Stimulated activated CD4-positive, alpha-beta T cell treated with anti-CD3 and anti-CD28 coated beads, Interleukin-2, amount 100 ng/mL, for 48 hours (primary cell): ENCODE measurements at places on chromosomes 3 and 15.
A peak's percentile ranks its signal among the peaks of the same experiment; 100 is the strongest.

- DNase-seq = no peak
Measured at GRCh38 chr15:65912235-65912634, 42.9 kb downstream of the RAB11A start.

- no peak for DNase-seq
Measured at GRCh38 chr3:35422836-35423601, 216.3 kb upstream of the ARPP21 start.

DNA sequence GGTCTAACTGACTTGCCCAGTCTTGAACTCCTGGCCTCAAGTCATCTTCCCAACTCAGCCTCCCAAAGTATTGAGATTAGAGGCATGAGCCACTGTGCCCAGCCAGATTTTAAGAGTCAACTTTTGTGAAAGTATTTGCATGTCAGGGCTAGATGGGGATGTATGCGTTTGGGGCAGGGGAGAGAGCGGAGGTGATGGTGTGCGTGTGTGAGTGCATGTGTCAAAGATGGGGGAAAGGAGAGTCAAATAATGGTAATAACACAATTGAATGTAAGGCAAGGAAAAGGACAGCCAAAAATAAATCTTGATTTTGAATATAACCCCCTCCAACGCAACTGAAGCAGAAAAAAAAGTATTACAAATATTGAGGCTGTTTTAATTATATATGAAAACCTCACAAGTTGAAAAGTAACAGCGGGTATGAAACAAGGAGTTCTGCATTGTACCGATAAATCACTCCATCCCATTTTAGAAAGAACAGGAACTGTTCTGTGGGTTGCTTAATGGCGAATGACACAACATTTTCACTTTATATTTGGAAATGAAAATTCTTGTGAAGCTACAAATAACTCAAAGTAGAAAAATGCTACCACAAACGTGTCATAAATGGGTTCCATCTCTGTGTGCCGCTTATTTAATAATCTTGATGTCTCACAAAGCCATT is 29.9 kb upstream of the LDHAL6B start:
- DNase-seq = no peak

- DNase-seq = peak; percentile 37
Measured at GRCh38 chr3:171772427-171773056, 37.7 kb downstream of the PLD1 start.

DNA sequence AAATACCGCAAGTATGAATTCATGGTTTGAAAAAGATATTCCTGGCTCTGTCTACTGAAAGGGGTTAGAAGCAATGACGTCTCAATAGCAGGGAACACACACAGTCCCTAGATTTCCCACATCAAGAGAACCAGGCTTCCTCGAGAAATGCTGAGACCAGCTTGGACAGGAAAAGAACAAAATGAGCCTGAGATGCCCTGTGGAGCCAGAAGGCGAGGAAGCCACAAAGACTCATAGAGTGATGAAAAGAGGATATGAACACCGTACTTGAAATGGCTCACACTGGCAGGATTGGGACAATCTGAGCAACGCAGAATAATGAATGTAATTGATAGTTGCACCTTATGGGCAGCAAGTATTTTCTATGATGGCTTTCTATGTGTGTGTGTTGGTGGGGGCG is 302.4 kb upstream of the ATP10A start:
- DNase-seq = no peak

DNA sequence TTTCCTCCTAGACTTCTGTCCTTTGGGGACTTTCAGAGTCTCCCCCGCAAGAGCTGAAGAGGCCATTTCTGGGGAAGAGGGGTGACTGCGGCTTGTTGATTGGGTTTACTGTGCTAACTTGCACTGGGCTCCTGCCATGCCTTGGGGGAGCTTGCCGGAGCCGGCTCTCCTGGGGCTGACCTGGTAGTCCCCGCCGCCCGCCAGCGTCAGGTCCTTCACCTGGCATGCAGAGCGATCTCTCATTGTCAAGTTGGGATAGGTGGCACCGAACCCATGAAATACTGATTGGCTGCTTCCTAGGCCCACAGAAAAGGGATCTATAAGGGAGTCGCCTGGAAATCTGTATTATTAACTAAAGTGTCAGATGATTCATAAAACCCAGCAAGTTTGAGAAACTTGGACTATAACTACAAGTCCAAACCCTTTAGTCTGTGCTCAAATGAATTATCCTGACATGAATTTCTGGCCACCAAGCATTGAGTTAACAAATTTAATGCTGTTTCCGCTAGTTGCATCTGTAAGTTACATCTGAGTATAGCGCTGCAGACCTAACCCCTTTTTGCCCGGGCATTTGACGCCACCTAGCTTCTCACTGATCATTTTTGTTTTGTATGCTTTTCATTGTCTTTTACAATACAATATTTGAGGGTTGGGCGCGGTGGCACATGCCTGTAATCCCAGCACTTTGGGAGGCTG is 607 bp upstream of the IMP3 start:
- DNase-seq = no peak

- no peak for DNase-seq
Measured at GRCh38 chr3:125232401-125232800, 19.9 kb upstream of the SLC12A8 start.

GRCh38 chr15:101445562-101446517 is 43.7 kb downstream of the PCSK6 start:
- no peak for DNase-seq

DNA sequence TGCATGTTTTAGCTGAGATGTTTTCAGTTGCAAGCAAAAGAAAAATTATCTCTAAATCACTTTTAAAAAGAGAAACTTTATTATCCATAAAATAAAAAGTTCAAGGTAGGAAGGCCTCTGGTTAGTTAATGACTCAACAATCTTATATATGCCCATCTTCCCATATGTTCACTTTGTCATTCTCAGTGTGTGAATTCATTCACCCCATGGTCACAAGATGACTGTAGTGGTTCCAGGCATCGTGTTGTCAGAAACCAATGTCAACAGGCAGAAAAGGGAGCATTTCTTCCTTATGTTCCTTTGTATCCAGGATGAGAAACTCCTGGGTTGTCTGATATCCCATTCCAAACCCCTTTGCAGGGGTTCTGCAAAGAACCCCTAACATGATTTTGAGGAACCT is 119.9 kb upstream of the RAP2B start:
- no peak for DNase-seq
